ENCODE measurements at places on chromosomes 11 and 22.

DNA sequence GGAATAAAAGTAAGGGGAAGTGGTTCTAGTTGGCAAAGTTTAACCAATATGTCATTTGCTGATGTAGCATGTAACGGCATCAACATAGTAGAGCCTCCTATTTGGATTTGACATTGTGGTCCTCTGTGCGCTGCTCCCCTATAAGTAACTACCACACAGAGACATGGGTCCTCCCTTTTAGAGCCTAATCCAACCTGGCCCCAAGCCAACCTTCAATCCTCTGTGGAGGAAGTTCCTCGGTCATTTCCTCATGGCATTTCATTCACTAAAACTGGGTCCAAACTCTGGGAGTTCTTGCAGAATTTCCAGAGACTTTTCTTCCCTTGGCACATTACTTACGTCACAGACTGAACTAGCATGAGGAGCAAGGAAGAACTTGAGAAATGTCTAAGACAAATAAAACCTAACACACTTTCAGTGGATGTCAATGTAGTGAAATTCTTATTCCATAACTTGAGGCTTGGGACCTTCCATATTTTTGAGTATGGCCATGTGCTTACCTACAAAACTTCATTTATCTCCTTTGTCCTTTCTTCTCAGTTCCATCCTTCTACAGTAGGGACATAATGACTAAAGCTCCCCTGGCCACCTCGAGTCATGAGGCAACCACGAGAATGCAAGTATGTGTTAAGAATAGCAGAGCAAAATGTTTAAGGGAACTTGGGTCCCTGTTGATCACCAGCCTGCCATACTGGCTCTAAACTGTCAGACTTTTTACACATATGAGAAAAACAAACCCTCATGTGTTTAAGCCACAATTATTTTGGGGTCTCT lies 34.7 kb downstream of the MMP20 start:
- DNase-seq = no peak

GRCh38 chr11:33388793-33389525 lies 131.8 kb downstream of the HIPK3 start:
- no peak for DNase-seq

GRCh38 chr22:24553597-24554312 lies 1.2 kb downstream of the GUCD1 start:
- DNase-seq = peak; percentile 75

DNA sequence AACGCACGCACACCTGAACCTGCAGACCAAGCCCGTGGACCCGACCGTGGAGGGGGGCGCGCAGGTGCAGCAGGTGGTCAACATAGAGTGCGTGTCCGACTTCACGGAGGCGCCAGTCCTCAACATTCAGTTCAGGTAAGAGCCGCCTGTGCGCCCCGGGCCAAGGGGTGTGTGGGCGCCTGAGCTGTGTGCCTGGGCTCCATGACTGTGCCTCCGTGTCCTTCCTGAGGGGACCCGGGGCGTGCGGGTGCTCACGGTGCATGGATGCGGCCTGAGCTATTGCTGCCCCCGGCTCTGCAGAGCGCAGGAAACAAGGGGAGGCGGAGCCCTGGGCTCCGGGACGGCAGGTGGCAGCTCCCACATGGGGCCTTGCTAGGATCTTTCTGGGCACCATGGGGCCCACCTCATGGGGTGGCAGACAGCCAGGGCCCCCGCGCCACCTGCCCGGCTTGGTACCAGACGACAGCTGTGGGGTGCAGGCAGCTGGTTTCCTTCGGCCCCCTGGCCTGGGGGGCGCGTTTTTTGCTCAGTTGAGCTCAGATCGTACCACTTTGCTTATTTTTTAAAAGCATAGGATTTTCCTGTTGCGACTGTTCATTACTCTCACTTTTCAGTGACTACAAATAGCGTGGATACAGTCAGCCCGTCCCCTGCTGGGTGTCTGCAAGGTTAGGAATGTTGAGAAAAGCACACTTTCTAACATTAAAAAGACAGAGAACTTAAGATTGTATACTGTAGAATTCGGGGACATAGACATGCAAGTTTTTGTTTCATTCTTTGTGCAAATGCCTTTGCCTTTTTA lies 28.3 kb downstream of the MUC6 start:
- DNase-seq = no peak

GRCh38 chr11:129749141-129749540 lies 66.5 kb upstream of the TMEM45B start:
- DNase-seq = no peak

- DNase-seq = no peak
These were observed 17.4 kb upstream of the PANX1 start for GRCh38 chr11:94111241-94111640.

DNA sequence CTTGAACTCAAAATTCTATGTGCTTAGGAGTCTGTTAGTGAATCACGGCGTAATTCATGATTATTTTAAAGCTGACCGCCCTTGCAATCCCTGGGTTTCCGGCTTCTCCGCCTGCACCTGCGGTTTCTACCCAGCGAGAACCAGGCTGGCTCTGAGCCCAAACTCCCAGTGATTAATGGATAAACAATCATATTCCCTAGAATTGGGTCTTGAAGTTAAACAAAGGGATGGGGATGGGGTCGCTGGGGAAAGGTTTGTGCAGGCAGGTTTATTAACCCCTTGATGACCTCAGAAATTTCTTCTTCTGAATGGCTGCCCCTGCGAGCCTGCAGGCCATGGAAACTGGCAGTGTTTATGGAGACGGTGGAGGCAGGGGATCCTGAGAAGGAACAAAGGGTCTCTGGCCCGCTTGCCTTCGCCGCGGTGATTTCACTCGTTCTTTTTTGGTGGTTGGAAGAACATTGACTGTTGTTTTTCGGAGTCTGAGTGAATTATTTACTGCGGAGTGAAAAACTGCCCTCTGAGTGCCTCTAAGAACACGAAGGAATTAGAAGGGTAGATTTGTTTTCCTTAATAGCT lies 1000.3 kb downstream of the BRD1 start:
- peak; percentile 11 for DNase-seq

GRCh38 chr22:49373289-49373666 lies 454.4 kb downstream of the BRD1 start:
- DNase-seq = no peak

DNA sequence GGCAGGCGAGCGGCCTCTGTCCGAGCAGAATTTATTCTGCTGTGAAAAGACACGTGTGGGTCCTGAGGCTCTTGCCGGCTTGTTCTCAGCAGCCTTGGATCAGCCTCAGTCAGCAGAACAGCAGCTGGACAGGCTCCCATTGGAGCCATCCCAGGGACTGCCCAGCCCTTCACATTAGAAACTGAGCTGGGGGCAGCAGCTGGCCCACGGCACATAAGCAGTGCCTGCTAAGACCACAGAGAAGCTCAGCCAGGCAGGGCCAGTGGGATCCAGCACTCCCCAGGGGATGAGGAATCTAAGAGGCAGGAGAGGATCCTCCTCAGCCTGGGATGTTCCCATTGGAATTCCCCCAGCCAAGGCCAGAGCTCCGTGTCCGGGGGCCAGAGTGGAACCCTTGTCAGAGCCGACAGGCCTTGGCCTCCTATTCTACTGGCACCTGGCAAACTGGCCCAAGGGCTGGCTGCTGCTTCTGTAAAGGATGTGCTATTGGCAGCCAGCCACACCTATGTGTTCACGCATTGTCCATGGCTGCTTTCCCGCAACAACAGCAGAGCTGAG lies 18.2 kb downstream of the RTN4R start:
- no peak for DNase-seq

DNA sequence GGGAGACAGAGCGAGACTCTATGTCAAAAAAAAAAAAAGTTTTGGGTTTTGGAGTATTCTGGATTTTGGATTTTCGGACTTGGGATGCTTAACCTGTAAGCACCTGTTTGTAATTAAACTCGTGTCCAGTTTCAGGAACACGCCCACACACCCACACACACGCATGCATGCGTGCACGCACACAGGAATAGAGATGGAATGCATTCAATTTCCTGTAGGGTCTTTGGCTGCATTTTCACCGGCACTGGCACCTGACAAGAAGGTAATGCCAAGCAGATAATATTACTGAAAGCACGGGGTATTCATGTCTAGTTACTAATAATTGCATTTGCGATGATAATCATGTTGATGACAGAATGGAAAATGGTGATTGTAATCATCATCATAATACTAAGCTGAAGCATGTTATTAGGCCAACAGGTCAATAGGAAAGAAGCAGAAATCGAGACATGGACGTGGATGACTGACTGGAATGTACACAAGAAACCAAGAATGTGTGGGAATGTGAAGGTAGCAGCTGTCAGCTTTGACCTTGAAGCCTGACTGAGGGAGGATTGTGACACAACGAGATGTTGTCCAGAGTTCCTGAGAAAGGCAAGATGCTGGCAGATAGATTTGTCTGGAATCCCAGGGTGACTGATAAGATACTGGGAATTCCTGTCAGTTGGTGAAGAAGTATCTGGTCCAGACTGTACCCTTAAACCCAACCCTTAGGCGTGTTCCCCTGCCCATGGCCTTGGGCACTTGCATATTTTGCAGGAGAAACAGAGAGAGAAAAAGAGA lies 108.6 kb downstream of the SYN3 start:
- no peak for DNase-seq

All from left ventricle myocardium superior (tissue), 1 donor.